ENCODE measurements at places on chromosomes 6 and 20.

DNA sequence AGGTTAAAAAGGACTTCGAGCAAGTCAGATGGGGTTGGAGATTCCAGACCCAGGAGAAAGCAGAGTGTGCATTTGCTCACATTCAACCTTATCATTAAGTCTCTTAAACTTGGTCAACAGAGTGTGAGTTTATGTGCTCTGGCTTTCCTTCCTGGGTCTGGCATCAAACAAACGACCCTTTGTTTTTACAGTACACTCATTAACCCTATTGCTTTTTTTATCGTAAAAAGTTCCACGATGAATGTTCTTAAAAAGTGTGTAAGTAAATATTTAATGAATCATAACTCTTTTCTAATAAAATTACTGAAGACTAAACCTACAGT is 2.5 kb downstream of the FYN start:
- no peak for DNase-seq

- DNase-seq = peak; percentile 11
Measured at GRCh38 chr6:21961226-21961625, 335.6 kb downstream of the PRL start.

DNA sequence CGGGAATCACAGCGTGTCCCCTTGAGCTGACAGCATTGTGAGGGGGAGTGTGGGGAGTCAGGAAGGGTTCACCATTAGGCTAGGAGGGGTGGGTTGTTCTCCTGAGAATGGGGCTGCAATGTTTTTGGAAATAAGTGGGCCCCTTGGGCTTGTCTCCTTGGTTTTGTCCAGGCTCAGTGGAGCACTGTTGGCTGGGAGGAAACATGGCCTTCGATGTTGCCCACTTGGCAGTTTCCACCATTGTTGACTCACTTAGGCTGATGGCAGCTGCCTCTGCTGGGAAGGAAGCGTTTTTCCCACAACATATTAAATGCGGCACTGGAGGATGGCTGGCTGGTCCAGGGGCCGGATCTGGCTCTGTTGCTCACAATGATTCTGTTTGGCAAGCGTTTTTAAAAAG is 512.1 kb downstream of the QKI start:
- DNase-seq = no peak

GRCh38 chr6:160919723-160920440 is 71.7 kb upstream of the MAP3K4 start:
- no peak for DNase-seq

- DNase-seq = no peak
Measured at GRCh38 chr6:100577425-100577824, 112.7 kb upstream of the SIM1 start.

DNA sequence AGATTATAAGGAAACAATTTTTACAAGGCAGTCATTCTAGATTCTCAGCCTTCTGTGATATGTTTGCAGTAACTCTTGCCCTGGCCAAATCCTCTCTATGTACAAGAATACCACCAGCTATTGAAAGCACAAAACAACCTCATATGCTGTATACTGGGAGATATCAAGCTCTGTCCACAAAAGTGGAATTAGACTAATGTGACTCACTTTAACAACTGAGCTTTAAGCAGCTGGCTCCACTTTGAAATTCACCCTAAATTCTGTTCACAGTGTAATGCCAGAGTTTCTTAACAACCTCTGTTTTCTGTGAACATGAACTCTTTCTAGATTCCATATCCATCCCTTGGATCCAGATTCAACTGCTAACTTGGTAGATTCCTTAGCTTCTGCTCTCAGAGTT is 47.6 kb downstream of the CHD6 start:
- DNase-seq = no peak

DNA sequence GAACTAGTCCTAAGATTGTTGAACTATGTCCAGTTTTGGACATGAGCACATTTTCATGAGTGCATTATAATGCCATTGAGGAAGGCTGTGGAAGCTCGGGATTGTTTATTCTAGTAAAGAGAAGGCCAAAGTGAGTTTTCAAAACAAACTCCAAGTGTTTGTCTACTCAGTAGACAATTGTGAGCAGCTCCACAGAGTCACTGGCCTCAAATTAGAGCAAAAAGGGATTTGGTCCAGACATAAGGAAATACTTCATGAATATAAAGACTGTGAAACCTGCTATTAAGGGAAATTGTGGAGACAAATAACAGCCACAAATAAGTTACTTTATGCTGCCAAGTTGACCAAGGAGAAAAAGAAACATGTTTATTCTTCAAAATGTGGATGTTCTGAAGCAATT is 42.6 kb upstream of the PREP start:
- no peak for DNase-seq

DNA sequence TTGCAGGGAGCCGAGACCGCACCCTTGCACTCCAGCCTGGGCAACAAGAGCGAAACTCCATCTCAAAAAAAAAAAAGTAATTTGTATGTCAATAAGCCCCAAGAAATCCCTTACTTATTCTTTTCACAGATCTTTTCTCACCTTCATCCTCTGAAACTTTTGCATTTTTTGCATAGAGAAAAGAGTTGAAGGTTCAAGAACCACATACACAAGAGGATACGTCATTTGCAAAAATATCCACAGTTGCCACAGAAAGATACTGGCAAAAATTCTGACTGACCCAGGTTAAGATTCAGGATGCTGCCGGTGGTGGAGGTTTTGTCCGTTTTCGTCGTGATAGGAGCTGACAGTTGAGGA is 94.5 kb downstream of the ZMYND8 start:
- no peak for DNase-seq

DNA sequence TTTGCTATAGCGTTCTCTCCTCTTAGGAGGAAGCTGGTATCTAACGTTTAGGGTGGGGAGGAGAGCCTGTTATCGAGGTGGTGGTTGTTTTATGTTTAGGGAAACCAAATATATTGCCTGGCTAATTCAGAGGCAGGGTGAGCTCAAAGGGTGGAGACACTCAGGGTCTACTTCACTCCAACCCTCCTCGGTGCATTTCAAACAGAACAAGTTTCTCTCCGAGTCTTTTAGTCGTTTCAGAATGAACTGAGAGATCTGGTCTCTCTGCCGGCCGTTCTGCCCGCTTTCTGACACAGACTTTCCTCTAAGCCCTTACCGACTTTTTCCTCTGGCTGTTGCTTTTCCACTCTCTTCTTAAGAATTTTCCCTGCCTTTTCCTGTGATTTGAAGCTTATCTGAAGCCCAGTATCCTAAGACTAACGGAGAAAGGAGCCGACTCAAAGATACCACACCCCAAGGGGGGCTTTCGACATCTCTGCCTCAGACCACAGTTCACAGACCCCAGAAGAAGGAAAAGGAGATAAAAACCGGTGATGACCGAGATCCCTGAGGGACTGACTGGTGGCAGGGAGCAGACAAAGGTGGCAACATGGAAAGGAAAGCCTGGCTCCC is 865 bp downstream of the STK38 start:
- no peak for DNase-seq

DNA sequence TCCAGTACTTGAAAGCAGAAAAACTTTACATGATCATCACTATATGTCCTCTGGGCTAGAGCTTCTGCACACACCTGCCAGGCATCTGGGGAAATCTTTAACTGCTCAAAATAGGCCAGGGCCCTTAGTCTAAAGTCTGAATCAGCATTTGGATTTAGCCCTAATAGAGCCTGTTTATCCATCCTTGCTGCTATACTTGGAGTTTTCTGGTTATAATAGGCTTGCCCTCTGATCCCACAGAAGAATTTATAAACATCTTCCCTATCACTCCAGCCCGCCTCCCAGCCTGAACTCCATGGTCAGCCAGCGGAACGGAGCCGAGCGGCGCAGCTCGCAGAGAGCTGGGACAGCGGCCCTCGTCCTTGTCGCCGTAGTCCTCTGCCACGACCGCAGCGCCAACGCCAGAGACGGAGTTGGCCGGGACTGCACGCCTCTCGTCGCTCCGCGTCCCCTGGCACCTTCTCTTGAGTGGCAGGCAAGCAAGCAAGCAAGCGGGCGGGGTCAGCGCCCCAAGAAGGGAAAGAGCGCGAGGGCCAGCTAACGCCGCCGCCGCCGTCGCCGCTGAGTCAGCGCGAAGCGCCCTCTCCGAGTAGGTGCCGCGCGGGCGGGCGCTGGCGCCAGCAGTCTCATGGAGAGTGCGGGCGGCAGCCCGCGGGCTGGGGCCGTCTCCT is 25.4 kb upstream of the ASIP start:
- DNase-seq = peak; percentile 81

DNA sequence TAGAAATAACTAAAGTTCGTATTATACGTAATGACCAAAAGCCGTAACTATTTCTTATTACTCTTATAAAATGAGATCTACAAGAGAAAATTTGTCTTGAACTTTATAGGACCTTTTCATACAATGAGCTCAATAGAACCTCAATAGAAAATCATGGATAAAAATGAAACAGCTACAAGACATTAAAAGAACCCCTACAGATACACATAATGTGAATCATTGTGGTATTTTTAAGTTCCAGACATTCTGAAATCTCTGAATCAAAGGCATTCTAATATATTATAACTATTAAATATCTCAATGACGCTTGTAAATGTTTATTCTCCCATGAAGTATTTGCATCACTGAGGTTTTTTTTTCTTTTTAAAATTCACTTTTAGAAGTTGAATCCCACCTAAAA is 22.2 kb upstream of the POU3F2 start:
- DNase-seq = no peak

DNA sequence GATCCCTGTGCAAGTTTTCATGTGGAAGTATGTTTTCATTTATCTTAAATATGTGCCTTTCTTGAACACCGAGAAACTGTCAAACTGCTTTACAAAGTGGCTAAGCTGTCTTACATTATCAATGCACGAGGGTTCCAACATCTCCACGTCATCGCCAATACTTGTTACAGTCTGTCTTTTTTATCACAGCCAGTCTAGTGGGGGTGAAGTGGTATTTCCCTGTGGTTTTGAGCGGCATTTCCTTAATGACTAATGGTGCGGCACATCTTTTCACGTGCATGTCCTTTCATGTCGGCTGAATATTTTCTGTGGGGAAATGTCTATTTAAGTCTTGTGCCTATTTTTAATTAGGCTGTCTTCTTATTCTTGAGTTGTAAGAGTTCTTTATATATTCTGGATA is 280.4 kb downstream of the FOXC1 start:
- no peak for DNase-seq

DNA sequence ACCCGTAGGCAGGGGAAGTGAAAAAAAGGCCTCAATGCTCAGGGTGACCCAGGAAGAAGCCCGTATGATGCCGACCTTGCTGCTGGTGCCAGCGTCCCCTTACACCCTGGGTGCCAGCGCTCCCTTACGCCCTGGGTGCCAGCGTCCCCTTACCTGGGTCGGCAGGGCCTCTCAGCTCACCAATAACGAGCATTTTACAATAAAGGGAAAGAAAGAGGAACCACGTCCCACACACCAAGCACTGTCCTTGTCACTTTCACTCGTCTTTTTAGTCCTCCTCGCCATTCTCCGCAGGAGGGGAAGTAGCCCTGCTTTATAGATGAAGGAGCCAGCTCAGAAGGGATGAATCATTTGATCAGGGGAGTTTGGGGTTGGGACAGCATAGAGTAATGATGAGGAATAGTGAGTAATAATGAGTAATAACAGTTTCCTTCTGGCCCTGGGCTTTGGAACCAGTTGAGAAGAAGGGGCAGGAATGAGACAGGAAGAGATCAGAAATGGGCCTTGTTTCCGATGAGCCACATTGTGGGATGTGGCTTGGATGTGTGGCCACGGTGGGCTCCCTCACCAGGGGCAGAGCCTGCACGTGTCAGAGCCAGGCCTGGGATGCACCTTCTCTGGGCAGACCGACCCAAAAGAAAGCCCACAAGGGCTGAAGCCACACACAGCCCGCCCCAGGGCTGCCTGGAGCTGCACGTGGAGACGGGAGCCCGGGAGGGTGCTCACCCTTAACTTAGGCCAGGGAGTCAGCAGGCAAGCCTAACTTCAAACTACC is 75.7 kb downstream of the SYNJ2 start:
- no peak for DNase-seq

DNA sequence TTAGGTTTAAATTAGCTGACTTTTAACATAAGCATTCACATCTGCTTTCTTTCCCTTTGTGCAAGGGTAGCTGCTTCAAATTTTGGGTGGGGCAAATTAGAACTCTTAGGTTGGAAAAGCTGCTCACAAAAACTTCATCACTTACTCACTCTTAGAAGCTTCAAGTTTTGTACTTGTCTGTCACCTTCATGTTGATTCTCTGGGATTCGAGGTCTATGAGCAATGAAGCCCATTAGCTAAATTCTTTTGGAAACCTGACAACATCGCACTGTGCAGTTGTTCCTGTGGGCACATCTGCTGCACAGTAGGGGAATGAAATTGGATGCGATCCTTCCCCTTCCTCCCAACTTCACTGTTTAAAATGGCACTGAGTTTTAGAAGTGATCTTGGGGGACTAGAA is 156.1 kb downstream of the UBE3D start:
- DNase-seq = no peak

- DNase-seq = no peak
Measured at GRCh38 chr6:22716721-22717120, 147.4 kb downstream of the HDGFL1 start.

DNA sequence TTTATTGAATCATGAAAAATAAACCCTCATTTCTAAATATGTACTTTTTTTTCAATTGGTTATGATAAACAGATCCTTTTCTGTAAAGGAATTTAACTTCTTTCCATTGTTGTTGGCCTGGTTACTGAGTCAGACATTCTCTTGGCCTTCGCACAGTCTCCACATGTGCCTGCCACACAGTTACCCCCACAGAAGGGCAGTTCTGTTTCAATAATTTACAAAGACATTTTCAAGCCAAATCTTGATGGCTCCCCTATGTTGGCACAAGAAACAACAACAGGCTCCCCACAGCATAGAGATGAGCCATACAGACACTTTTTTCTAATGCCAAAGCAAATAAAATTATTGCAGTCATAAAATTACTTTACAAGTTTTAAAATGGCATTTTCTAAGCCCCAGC is 55.6 kb upstream of the BEND6 start:
- DNase-seq = no peak

- no peak for DNase-seq
Measured at GRCh38 chr6:32436995-32437836, 2.5 kb upstream of the HLA-DRA start.

- DNase-seq = no peak
Measured at GRCh38 chr6:92714346-92714745, 705.0 kb downstream of the EPHA7 start.

- no peak for DNase-seq
Measured at GRCh38 chr20:1685304-1686052, 27.9 kb upstream of the SIRPG start.

GRCh38 chr6:113595911-113596376 is 261.2 kb upstream of the MARCKS start:
- peak; percentile 20 for DNase-seq
